ENCODE measurements at places on chromosomes 13 and 19.
A peak's percentile ranks its signal among the peaks of the same experiment; 100 is the strongest.

DNA sequence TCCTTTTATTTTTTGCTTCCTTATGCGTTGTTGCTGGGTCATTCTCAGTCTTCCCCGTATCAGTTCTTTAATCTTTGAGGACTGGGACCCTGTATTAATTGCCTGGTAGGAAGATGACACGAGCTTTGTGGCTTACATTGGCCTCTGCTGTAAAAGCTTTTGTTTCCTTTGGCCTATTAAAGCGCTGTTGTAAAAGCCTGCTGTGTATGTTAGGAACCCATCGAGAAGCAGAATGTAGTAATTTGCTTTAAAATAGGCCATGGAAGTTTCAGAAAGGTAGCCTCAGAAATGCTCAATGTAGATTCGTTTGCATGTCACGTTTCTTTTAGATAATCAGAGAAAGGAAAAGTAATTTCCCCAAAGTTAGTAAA is 257.5 kb upstream of the STARD13 start:
- DNase-seq, result no peak

- DNase-seq, result no peak
Measured at GRCh38 chr13:36369268-36370107, 23.3 kb upstream of the SPART start.

DNA sequence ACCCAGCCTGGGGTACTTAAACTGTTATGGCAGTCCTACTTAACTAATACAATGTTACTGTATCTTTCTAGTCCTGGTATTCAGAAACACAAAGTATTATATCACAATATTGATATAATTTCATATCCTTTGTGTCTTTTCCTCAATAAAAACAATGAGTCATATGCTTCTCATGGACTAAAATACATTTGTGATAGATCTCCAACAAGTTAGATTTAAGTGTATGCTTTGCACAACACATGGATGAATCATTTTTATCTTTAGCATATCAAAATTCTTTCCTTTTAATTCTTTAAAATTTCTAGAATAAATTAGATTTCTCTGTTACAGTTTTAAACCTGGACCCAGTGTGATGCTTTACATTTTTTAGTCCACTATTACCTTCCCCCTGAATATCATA is 1357.8 kb upstream of the ATXN8OS start:
- no peak for DNase-seq

DNA sequence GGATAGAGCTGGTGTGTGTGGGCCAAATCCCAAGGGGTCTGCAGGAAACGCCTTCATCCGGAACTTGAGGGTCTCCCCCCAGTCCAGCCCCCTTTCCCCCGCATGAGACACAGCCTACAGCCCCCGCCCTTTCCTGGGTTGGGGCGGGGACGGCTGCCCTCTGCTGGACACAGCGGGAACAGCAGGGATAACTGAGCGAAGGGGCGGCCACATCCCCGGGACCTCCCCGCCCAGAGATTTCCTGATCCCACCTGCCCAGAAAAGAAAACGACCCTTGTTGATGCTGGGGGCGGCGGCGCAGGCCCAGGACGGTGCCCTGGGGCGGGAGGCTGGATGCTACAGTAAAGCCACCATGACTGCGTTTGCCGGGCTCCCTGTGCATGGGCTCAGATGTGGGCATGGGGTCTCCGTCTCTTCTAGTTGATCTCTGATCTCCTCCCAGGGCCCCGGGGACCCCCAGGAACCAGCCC is 14.2 kb downstream of the ONECUT3 start:
- DNase-seq, result peak; percentile 65

GRCh38 chr13:28539625-28540286 is 44.8 kb upstream of the FLT1 start:
- DNase-seq, result no peak

GRCh38 chr13:93867481-93867880 is 612.0 kb downstream of the DCT start:
- DNase-seq, result no peak

DNA sequence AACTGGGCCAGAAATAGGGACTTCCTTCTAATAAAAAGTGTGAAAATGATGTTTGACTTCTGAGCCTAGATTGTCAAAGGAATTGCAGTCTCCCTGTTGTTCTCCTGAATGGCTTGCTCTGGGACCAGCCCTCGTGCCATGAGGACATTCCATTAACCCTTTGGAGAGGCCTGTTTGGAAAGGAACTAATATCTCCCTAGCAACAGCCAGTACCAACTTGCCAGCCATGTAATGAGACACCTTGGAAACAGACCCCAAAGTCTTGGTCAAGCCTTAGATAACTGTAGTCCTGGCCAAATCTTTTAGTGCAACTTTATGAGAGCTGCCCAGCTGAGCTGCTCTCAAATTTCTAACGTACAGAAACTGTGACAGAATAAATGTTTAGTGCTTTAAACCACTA is 8.2 kb upstream of the SIAH3 start:
- no peak for DNase-seq

- no peak for DNase-seq
Measured at GRCh38 chr19:18905513-18906236, 9.7 kb upstream of the CERS1 start.

DNA sequence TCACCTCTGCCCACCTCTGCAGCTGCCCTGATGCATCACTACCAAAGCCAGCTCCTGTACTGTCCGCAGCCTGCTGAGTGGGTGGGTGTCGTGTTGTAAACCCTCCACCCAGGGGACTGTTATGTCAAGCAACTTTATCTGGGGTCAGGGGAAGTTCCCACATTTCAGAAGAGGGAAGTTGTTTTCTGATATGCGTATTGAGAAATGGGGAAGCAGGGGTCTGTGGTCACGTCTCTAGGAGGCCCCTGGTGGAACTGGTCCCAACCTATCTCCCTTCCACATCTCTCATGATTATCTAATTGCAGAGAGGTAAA is 31.2 kb downstream of the CLEC17A start:
- DNase-seq, result no peak

GRCh38 chr13:44972956-44973581 is 16.2 kb downstream of the NUFIP1 start:
- no peak for DNase-seq

DNA sequence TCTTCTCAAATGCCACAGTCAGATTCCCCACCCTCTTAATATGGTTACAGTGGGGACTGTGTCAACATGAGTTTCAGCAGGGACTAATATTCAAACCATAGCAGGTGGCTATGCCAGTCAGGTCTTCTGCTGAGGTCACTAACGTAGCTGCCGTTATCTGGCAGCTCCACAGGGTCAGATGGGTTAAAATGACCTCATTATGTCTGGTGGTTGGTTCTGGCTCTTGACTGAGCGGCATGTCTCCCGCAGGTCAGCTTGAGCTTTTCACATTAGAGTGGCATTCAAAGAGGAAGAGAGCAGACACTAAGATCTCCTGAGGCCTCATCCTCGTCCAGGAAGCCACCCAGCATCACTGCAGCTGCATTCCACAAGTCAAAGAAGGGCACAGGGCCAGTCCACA is 21.4 kb upstream of the IPO5 start:
- no peak for DNase-seq

DNA sequence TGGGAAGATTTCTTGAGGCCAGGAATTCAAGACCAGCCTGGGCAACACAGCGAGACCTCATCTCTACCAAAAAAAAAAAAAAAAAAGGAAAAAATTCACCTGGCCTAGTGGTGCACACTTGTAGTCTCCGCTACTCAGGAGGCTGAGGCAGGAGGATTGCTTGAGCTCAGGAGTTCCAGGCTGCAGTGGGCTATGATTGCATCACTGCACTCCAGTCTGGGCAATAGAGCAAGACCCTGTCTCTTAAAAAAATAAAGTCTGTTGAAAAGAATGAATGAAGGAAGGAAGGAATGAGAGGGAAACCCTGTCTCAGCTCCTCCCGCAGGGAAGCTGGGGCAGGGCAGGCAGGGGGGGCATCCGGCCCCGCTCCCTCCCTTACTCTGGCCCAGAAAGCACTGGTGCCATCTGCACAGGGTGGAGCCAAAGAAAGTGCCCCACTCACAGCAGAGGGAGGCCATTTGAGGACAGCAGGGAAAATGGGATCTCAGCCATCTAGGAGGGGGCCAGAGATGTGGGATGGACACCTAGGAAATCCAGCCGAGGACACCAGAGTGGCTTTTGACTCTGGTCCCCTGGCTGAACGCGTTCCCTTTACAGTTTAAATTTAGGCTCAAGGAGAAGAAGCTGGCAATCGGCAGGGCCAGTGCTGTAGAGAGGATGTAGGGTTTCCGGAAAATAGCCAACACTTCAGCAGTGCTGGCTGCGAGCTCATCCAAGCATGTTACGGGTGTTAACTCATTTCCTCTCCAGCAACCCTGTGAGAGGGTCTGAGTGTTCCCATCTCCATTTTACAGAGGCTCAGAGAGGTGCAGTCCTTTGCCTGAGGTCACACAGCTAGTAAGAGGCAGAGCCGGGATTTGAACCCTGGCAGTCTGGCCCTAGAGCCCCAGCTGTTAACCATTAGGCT is 3.6 kb upstream of the HPN start:
- DNase-seq, result no peak

- no peak for DNase-seq
Measured at GRCh38 chr13:51003642-51004041, 94.1 kb downstream of the RNASEH2B start.

DNA sequence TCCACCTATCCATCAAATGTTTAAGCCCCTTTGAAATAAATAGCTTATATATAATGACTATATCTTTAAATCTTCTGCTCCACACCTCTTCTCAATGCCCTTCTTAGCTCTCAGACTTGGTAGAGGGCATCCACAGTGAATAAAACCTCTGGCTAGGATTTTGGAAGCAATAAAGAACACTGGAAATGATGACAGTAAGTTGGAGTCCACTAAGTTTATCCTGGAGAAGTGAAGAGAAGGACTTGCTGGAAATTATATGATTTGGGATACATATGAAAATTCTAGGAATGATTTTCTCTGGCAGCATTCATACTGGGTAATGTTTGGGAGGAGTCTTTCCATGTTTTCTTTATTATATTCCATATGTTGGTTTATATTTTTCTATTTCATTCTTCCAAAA is 133.5 kb upstream of the KL start:
- no peak for DNase-seq

- DNase-seq, result no peak
Measured at GRCh38 chr13:107170270-107170931, 602.5 kb upstream of the ARGLU1 start.

DNA sequence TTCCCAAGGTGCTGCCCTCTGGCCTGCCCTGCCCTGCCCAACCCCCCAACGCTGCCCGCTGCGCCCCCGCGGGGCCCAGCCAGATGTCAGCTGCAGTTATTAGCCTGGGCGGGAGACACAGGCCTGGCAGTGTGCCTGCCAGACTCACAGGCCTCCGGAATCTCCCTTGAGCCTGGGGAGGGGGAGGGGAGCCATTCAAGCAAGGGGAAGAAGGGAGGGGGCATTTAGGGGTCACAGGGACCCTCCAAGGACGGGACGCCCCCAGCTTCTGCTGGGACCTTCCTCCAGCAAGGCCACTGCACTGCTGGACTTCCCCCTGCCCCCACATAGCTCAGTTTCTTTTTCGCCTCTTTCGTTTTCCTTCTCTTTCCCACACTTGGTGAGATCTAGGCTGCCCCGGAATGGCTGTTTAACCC is 2.6 kb upstream of the JUNB start:
- DNase-seq, result peak; percentile 55

DNA sequence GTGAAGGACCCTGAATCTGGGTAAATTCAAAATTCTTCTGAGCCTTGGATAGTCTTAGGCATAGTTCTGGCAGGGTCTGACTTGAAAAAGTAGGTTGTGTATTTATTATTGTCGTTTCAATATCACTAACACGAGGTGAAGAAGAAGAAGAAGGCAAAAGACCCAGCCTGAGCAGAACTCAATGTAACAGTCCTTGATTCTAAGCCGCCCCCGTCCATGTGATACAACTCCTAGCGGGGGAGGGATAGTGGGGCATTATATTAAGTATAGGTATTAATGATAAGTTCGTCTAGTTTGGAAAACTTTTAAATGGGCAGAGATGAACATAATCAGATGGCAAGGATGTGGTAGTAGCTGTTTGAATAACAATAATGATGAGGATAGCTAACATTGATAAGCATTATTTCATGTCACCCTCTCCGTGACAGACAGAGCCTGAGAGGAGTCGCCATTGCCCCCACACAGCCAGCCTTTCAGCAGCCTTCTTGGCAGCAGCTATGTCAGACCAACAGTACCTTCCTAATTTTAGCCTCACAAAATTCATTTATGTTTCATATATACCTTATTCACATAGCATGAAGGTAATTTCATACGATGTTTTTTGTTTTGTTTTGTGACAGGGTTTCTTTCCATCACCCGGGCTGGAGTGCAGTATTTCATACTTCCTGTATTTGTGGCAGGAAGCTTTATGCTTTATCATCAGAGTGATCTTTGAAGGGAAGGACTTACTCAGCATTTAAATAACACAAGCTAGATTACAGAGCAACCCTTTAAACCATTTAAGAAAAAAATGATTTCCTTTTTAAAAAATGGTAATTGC is 64.4 kb upstream of the NPAS1 start:
- DNase-seq, result peak; percentile 35

GRCh38 chr19:38781058-38781457 is 7.7 kb upstream of the LGALS7 start:
- no peak for DNase-seq

All from stimulated activated CD4-positive, alpha-beta T cell treated with anti-CD3 and anti-CD28 coated beads, Interleukin-15, amount 100 ng/mL, for 24 hours (primary cell).